ENCODE measurements at places on chromosomes 3 and 15.

GRCh38 chr3:144104679-144105078, 133.1 kb downstream of the DIPK2A start:
- no peak for DNase-seq

GRCh38 chr3:155890671-155891190, 20.3 kb downstream of the GMPS start:
- DNase-seq: no peak

DNA sequence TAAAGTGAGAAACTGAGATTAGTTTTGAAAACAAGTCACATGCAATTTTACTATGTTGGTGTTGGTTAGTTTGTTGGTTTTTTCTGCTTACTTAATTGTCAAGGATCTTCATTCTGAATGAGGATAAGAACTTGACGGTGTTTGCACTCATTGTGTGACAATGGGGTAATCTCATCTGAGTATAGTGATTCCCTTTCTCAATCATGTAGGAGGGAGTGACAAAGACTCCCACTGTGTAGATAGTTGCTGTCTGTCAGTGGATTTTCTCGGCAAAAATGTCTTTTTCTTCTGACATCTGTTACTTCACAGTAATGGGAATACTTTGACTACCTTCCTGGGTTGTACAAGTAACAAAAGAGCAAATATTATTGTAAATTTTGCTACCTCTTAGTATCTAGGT, 23.5 kb downstream of the KCNH8 start:
- DNase-seq: no peak

DNA sequence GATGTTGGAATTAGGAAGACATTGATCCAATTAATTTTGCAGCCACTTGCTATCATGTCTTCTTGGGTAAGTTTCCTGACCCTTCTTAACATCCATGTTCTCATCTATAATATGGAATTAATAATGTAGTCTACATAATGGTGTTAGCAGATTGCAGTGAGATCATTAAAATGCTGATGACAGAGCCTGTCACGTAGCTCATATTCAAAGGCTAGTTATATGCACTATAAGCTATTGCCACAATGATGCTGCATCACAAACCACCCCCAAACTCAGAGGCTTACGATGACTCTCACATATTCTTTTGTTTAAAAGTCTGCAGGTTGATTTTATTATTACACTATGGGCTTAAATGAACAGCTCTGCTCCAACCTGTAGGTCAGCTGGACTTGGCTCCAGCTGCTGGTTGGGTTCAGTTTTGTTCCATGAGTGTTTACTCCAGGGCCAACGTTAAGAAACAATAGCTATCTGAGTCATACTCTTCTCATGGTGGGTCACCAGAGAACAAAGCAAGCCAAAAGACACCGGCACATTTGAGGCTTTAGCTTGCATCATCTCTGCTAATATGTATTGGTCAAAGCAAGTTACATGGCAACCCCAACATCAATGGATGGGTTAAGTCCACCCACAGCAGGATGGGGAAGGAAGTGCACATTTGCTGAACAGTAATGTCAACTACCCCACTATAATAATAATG, 250.0 kb upstream of the SLCO3A1 start:
- DNase-seq: no peak

GRCh38 chr15:98799461-98800390, 151.4 kb downstream of the IGF1R start:
- no peak for DNase-seq

DNA sequence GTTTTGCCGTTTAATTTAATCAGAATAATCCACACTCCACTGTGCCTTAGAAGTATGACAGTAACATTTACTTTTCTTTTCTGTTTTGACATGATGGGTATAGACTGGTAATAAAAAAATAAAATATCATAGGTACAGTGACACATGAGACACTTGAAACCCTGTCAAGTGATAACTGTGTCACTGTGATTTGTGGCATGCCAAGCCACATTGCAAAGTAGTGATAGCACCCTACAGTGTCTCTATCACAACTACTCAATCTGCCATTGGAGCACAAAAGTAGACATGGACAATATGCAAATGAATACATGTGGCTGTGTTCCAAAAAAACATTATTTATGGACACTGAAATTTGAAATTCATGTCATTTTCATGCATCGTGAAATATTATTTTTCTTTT, 22.5 kb downstream of the GATM start:
- DNase-seq: no peak

GRCh38 chr15:41567862-41568261, 8.8 kb downstream of the TYRO3 start:
- DNase-seq: no peak

GRCh38 chr15:65979316-65979715, 110.0 kb downstream of the RAB11A start:
- DNase-seq: no peak

DNA sequence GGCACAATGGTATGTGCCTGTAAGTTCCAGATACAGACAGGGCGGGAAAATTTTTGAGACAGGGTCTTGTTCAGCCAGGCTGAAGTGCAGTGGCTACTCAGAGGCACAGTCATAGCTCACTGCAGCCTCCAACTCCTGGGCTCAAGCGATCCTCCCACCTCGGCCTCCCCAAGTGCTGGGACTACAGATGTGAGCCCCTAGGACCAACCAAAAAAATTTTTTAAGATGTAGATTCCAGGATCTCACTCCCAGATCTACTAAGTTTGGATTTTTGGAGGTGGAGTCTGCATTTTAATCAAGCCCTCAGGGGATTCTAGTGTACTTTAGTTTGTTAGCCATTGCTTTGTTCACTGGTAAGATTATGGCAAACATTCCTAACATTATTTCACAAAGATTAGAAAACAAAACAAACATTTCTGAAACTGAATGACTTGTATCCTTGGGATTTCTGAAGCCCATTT, 2.7 kb downstream of the LIPH start:
- no peak for DNase-seq

DNA sequence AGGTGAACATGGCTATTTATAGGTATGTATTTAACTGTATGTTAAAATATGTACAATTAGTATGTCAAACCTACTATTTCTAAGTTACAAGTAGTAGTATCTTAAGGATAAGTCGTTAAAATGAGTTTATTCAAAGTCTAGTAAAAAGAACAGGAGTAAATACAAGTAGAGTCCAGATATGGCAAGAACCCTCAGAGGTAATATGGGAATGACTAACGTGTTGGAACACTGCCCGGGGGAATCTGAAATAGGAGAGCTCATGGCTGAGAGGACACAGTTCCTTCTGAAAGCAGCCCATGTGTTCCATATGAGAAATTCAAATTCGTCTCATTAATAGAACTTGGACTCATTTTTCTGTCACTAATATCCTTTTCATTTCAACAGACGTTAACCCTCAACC, 158.8 kb downstream of the CLSTN2 start:
- DNase-seq: no peak

DNA sequence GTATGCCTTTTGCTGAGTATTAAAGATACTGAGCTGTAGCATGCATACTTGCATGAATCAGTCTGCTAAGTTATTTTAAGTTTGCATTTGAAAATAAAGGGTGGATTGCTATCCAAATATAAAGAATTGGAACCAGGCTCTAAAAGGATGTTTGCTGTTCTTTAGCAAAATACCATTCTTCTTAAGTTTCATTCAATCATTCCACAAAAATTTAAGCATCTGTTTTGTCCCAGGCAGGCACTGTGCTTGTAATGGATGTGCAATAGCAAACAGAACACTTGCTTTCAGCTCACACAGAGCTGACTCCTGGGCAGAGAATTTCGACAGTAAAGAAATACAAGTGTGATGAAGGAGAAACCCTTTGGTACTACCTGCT, 151.1 kb downstream of the PGPEP1L start:
- DNase-seq: no peak

- DNase-seq: no peak
Observed at GRCh38 chr15:58185439-58185838, 47.3 kb downstream of the AQP9 start.

DNA sequence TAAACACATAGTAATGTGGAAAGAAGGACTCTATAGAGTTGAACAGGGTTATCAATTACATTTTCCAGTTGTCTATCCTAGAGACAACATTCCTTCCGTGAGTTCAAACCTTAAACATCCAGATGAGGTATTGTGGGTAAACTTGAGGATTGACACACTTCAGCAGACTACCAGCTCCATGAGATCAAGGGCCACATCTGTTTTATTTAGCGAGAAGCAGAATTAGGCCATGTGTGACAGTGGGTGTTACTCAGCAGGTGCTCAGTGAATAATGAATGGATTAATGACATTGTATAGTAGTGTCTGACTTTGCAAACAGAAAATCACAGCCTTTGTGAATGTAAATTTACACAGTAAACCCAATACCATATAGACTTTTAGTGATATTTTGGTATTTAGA, 941.1 kb upstream of the CFAP20DC start:
- DNase-seq: no peak

GRCh38 chr15:48794697-48795134, 16.2 kb downstream of the CEP152 start:
- DNase-seq: no peak

GRCh38 chr3:71369701-71370391, 213.7 kb downstream of the FOXP1 start:
- no peak for DNase-seq

DNA sequence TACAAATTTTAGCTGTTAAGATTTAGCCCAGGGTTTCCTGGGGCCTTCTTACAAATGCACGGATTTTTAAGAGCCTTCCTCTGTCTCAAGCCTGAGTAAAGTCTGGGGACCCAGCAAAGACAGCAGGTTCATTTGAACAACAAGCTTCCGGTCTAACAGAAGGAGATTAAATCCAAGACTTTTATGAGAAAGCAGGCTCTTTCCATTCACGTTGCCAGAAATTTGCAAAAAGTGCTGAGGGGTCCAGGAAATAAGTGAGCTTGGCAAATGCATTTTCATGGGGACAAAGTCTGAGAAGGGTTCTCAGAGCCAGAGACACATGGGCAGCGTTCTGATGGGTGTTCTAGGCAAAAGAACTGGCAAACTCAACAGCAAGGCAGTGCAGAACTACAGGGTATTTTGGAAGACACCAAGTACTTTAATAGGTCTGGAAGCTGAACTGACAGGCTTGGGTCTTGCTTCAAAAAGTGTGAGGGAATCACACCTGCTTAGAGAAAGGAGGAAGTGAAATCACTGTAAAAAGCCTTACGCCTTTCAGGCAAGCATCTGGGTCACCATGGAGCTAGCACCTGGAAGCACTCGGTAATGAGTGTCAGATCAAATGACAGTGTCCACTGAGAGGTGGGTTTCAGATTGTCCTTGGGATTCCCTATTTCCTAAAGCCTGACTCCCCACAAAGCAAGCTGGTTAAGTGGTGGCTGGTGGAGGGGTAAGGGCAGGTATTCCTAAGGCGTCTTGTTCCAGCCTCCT, 115.8 kb upstream of the ARHGEF3 start:
- no peak for DNase-seq

DNA sequence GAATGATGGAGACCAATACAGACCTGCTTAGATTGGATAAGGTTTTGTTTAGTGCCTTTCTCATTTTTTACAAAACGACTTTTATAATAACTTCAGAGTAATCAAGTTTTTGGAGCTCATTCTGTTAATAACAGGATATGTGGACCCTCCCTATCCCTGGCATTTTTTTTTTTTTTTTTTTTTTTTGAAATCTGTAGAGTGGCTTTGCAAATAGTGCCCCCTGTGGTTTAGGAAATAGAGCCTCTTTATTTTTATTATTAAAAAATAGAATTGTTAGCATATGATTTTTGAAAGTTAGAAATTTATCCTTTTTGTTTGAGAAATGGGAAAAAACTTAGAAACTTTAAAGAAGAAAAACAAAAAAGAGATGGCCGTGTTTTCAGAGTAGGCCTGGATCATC, 11.4 kb downstream of the SKIL start:
- no peak for DNase-seq

DNA sequence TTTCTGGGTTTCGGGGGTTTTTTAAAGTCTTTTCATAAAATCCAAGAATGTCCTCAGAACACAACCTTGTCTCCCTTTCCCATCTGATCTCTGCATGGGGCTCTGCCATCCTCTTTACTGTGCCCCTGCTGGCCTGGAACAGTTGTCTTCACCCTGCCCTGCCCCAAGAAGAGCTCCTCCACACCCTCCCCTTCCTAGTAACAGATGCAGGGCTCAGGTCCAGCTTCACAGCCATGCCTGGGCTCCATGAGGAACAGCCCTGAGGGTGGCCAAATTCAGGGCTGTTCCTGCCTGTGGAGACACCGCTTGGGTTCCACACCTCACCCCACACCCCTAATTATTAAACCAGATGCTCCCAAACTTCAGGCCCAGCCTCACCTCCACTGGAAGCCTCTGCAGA, 12.9 kb upstream of the ULK3 start:
- no peak for DNase-seq

DNA sequence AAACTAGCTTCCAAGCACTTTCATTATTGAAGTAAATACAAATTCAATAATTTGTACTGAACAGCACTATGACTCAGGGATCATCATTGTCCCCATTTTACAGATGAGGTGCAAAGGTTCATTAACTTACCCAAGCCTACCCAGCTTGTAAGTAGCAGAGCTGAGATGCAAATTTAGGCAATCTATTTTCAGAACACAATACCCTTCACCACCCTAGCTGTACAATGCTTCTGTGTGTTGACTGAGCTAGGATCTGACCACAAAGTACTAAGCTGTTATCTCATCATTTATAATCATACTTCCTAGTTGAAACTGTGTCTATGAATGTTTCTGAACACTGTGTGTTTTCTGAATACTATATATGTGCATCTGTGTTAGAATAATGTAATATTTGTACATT, 3.2 kb upstream of the ILDR1 start:
- DNase-seq: no peak

DNA sequence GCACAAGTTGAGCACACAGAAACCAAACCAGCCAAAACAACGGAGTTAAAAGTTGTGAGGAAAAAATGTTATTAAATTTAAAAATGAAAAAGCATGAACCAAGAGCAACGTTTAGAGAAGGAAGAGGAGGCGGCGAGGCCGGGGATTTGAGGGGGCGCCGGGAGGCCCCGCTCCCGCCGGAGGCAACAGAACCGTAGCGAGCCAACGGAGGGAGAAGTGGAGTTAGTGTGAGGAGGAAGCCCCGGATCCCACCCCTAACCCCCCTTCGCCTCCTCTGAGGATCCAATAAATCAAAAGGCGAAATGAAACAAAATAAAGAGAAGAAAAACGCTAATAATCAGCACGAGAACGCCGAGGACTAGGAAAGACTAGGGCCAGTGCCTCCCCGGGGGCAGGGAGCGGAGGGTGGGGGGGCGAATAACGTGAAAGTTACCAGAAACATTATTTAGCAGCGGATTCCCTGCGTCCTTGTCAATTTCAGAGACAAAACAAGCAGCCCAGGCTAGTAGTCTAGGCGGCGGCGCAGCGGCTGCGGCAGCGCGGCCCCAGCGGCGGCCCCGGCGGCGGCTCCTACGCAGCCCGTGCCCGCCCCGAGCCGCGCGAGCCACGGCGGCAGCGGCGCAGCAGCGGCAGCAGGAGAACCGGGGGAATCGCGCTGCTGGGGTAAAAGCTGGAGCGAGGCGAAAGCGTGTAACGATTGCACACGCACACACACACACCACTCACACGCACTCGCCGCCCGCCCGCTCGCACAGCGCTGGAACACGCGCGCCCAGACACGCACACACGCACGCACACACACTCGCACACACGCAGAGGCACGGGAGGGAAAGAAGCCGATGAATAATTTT, 1.7 kb downstream of the MEIS2 start:
- no peak for DNase-seq

GRCh38 chr15:35329521-35329961, 216.4 kb downstream of the DPH6 start:
- DNase-seq: no peak

- peak; percentile 32 for DNase-seq
Observed at GRCh38 chr3:186185194-186185787, 76.4 kb upstream of the ETV5 start.
